ENCODE measurements at places on chromosomes 16 and 17.

- DNase-seq = no peak
Measured at GRCh38 chr16:58413359-58413758, 21.1 kb downstream of the GINS3 start.

- DNase-seq = no peak
Measured at GRCh38 chr17:79062691-79063090, 11.9 kb upstream of the ENGASE start.

DNA sequence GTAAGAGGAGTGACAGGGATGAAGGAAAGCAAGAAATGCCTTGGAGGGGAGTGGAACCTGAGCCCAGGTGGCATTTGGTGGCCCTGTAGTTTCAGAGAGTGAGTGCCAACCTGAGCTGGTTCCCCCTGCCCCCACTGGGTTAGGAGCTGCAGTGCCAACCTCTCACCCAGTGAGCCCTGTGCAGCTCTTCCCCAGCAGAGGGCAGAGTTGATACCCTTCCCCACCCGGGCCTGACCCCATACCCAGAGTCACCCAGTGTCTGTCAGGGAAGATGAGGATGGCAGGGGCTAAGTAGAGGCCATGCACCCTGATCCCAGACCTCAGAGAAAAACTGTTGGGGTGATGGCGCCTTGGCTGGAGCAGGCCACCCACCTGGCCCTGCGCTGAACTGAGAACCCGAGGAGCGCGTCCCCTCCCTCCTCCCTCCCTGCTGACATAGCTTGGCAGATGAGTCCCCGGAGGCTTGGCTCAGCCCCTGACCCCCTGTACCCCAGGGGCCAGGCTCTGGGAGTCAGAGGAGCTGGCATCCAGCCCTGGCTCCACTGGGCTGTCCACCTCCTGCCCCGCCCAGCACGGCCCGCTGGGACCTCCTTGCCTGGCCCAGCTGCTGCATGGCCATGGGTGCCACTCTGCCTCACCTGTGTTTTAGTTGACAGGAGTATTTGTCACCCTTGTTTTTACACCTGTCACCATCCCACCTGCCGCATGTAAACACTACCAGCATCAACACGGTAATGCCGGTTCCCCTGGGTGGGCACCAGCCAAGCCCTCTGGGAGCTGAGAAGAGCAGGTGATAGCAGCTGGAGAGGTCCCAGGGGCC is 113.9 kb downstream of the AMFR start:
- DNase-seq = no peak

DNA sequence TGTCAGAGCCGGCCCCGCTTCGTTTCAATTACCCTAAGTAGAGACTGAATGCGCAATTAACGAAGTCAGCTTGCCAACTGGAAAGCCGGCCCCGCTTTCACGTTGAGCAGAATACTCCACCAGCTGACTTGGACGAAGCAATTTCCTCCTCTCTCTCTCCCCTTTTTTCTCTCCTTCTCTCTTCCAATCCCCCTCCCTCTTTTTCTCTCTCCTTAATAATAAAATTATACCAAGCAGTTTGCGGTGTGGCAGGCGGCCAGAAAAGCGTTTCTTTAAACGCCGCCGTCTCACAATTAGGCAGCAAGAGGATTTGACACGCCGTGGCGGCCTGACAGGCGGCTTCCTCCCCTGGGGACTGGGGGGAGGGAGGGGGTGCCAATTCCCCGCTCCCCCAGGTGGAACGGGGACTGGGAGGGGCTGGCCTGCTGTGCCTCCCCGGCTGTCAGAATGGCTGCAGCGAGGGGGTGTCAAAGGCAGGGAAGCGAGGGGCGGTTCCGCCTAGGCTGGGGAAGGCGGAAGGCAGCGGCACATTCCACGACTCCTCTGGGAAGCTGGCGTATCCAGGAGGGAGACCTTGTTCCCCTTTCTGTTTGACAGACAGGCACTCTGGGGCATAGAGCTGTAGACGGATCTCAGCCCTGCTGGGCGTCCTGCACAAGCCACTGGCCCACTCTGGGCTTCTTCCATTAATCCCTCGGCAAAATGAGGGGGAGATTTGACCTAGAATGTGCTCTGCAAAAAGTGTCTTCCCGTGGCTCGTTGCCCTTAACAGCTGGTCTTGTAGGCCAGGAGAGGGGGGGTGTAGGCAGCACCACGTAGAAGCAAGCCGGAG is 52.7 kb downstream of the SREBF1 start:
- no peak for DNase-seq

- DNase-seq = no peak
Measured at GRCh38 chr17:19579867-19580565, 46.4 kb downstream of the SLC47A1 start.

GRCh38 chr16:54216688-54217087 is 69.9 kb downstream of the IRX3 start:
- DNase-seq = no peak

DNA sequence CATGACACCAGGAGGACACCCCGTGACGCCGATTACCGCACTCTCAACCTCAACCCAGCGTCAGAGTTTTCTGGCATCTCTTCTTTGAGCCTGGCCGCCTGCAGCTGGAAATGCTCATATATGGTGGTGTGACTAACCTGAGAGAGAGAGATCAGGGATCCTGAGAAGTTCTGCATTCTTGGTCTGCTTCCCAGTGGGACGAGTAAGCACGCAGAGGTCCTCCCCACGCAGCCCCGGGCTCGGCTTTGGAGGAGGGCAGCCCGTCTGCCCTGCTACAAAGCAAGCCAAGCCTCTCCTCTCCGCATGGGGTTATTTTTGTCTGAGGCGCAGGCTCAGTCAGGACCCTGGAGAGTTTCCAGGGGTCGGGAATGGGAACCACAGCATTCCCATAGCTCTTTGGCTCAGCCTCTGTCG is 16.5 kb downstream of the CRISPLD2 start:
- DNase-seq = peak; percentile 98

GRCh38 chr17:418421-418751 is 65.8 kb upstream of the RPH3AL start:
- no peak for DNase-seq

DNA sequence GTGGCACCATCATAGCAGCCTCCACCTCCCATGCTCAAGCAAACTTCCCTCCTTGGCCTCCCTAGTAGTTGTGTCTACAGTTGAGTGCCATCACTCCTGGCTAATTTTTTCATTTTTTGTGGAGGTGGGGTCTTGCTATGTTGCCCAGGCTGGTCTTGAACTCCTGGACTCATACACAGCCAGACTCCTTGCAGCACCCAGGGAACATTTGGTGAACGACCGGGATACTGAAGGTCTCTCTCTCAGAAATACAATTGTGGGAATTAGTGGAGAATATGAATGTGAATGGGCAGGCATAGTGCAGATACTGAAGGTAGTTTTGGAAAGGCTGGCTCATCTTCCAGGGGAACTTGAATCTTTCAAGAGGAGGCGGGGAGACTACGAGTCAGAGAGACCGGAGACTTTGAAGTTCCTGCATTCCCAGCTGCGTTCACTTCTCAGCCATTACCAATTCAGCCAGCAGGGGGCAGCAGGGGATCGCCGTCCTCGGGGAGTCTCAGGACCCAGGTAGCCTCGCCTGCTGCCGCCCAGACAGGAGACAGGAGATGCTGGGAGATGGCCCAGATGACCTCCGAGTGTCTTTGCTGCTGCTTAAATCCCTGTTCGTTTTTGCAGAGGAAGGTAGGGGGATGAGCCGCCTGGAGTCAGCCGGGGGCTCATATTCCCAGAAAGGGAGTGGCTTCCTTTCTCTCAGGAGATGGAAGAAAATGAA is 68.6 kb downstream of the HAPSTR1 start:
- DNase-seq = peak; percentile 50

DNA sequence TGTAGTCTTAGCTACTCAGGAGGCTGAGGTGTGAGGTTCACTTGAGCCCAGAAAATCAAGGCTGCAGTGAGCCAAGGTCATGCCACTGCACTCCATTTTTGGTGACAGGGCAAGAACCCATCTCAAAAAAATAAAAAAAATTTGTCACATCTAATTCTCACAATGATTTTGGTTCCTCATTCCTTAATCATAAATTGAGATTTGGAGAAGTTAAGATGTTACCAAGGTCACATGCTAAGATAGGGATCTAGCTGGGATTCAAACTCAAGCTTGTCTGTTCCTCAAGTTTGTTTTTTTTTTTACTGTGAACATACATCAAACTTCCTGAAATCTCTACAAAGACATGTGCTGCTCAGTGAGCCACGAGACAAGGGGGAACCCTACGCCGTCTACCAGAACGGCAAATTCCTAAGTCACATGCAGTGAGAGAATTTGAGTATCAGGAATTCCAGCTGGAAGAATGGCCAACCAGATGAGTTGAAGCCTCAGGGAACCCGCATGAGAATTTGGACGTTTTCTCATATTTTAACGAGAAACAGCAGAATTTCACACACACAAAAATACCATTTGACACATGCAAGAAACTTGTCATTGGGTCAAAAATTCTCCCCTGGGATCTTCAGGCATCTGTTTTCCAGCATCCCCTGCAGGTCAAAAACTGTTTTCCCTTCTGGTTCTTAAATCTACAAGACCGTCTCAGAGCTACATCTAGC is 414.1 kb upstream of the GOT2 start:
- DNase-seq = peak; percentile 10

- peak; percentile 42 for DNase-seq
Measured at GRCh38 chr17:70767102-70767701, 597.9 kb downstream of the KCNJ2 start.

DNA sequence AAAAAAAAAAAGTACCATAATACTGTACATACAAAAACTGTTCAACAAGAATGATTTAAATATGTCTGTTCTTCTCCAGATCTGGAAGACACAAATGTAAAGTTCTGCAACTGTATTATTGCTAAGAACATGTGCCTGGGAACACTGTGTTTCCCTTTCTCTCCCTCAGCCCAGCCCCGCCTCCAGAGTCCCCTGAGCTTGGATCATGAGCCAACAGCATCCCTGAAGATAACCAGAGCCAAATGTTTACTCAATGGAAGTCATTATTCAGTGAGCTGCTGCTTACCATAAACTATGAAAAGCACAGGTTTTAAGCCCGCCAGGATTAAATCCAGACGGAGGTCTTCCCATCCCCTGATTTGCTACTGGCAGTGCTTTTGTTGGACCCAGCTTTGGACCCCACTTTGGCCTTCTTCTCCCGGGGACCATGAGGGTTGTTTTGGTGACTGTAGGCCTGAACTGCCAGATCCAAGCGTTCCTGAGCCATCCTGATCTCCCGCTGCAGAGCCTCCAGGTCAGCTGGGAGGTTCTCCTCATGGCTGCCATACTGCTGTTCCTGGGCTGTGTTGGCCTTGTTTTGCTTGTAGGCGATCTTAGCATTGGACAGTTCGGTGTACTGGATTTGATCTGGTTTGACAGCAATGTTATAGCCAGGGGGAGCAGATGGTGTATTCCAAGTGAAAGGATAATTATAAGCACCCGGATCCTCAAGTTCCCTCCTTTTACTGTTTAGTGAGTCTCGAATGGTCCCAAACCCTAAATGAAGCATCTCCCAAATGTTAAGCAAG is 25.6 kb downstream of the GJC1 start:
- no peak for DNase-seq

- no peak for DNase-seq
Measured at GRCh38 chr16:48064971-48065370, 90.8 kb downstream of the ABCC12 start.

DNA sequence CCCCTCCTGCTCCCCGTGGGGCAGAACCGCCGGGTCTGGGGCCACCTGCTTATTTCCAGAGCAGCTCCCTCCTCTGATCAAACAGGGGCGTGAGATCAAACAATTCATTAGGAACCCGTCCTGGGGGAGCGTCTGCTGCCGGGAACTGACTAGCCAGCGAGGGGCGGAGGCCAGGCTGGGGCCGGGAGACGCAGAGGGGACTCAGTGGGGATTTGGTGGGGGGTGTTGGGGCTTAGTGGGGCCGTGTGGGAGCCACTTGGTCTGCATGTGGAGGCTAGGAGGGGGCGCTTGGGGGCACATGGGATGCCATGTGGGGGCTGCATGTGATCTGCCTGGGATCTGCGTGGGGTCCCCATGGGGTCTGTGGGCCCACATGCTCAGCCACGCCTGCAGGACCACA is 20.5 kb upstream of the CACNA1H start:
- no peak for DNase-seq

DNA sequence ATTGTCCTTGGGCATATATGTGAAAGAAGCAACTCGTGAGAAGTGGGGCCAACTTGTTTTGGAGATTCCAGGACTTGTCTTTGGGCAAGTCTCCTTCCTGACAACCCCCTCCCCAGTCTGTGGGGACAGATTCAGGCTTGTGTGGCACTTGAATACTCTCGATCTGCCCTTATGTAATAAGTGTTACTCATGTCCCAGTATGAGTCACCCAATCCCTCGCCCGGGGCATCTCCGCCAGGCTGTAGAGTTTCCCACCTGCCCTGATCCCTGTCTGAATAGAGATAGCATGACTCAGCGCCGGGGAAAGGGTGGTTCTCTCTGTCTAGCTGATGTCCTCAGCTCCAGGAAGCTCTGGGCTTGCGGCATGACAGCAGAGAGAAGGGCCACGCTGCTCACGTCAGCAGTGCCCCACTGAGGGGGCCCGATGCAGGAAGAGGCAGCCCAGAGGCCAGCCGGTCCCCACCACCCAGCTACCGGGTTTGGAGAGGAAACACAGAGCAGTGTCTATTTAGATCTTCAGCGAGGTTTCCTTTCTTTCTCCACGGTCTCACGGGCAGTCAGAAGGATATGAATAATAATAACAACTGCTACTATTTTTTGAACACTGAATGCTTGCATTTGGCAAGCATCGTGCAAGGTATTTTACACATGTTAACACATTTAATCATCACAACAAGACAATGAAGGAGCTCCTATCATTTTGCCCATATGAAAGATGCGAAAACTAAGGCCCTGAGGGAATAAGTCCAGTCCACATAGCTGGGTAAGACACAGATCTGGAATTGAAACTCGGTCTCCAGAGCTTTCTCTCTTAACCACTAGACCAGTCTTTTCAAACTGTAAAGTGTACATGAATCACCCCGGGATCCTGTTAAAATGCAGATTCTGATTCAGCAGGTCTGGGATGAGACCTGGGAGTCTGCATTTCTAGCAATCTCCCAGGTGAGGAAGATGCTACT is 426.7 kb upstream of the MAF start:
- peak; percentile 96 for DNase-seq

GRCh38 chr16:52101246-52101645 is 445.7 kb downstream of the TOX3 start:
- DNase-seq = no peak

- no peak for DNase-seq
Measured at GRCh38 chr17:77505181-77505639, 364.4 kb downstream of the SEC14L1 start.

- no peak for DNase-seq
Measured at GRCh38 chr17:63538693-63539595, 11.3 kb upstream of the DCAF7 start.

- peak; percentile 32 for DNase-seq
Measured at GRCh38 chr17:12320286-12320685, 299.6 kb downstream of the MAP2K4 start.

DNA sequence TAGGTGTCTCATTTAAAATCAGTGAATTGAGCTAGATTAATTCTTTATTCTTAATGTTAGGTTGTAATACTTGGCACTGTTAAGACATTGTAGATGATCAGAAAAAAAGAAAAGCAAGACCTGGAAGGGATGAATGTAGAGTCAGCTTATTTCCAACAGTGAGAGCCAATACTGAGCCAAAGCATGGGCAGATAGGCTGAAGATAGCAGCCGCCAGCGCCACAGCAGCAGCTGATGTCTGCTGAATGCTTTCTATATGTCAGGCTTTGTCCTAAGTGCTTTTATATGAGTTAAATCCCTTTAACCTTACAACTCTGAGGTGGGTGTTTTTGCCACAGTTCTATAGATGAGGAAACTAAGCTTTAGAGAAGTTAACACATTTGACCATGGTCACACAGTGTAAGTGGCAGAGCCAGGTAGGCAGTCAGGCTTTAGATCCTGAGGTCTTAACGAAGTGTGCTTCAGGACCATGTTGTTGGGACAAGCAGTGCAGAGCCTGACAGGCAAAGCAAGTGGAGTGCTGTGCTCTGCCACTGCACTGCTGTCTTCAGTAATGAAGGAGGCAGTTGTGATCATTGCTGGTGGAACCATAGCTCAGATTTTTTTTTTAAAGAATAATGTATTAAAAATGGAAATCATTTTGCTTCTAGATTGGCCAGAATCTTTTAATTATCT is 25.9 kb downstream of the TNRC6A start:
- no peak for DNase-seq

Data from LHCN-M2 (cell line).